ENCODE measurements at places on chromosomes 13 and 19.
A peak's percentile ranks its signal among the peaks of the same experiment; 100 is the strongest.

GRCh38 chr13:64725492-64725891 is 2504.6 kb downstream of the PCDH9 start:
- no peak for DNase-seq

GRCh38 chr19:32173836-32174235 is 171.6 kb upstream of the ZNF507 start:
- no peak for DNase-seq

DNA sequence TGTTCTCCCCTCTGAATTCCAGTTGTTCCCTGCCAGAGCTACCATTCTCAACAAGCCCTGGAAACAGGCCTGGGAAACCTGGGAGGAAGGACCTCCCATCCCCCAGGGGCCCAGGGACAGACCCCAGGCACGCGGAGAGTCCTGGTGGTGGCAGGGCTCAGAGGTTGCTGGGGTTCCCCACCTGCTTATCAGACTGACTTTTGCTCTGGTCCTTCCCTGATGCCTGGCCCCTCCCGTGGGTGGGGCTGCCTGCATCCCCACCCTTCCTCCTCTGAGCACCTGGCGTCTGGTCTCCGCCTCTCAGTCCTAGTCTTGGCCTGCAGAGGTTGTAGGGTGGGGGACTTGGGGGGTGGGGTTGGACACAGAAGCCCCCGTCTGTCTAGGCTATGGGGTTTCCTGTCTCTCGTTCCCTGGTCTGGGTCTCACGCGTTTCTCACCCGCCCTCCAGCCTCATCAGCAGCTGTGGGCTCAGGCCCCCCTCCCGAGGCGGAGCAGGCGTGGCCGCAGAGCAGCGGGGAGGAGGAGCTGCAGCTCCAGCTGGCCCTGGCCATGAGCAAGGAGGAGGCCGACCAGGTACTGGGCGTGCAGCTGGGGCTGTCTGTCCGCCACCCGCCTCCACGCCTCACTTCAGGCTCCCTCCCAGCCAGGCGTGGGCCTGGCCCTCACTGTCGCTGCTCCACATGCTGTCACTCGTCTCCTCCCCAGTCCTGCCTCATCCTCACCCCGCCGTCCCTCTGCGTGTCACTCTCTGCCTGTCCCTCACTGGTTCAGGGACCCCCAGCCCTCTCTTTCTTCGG is 13.6 kb downstream of the EPN1 start:
- no peak for DNase-seq

- DNase-seq: peak; percentile 47
Observed at GRCh38 chr13:91398413-91399188, at the start of gene GPC5. Gene GPC5 (plus strand): TSS chr13:91398621.

DNA sequence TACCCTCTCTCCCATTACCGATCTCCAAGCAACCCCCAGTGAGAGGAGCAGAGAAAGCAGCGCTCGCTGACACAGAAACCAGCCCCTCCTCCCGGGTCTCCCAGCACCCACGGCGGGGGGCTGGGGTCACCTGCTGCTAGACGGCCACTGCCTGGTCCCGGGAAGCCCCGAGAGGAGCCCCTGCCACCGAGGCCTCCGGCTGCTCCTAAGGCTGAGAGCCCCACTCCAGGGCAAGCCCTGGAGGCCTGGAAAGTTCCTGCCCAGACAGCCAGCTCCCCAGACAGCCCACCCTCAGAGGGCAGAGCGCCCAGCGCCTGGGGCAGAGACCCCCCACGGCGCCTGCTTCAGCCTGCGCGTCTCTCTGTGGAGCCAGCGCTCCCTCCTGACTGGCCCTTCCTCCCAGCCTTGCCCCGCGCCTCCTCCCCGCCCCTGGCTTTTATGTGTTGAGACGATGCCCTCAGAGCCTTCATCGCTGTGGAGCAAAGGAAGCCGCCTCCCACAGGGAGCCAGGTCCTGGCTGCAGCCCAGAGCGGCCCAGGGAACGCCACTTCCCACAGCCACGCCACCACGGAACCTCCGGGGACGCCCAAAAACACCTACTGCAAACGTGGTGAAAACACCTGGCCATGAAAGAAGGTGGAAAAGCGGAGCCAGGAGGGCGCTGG is 51.1 kb downstream of the MLLT1 start:
- DNase-seq: no peak

DNA sequence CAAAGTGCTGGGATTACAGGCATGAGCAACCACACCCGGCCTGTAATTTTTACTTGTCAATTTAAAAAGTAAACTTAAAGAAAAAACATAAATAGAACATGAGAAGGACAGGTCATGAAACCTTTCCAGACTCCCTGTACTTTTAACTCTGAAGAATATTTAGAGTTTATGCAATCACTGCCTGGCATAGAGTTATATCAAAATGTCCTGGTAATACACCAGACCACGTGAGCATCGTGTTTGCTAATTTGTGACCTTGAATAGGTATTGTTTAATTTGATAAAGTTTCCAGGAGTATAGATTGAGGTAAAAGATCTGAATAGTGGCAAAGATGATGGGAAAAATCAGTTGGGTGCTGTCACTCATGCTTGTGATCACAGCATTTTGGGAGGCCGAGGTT is 81.2 kb upstream of the RNF113B start:
- no peak for DNase-seq

DNA sequence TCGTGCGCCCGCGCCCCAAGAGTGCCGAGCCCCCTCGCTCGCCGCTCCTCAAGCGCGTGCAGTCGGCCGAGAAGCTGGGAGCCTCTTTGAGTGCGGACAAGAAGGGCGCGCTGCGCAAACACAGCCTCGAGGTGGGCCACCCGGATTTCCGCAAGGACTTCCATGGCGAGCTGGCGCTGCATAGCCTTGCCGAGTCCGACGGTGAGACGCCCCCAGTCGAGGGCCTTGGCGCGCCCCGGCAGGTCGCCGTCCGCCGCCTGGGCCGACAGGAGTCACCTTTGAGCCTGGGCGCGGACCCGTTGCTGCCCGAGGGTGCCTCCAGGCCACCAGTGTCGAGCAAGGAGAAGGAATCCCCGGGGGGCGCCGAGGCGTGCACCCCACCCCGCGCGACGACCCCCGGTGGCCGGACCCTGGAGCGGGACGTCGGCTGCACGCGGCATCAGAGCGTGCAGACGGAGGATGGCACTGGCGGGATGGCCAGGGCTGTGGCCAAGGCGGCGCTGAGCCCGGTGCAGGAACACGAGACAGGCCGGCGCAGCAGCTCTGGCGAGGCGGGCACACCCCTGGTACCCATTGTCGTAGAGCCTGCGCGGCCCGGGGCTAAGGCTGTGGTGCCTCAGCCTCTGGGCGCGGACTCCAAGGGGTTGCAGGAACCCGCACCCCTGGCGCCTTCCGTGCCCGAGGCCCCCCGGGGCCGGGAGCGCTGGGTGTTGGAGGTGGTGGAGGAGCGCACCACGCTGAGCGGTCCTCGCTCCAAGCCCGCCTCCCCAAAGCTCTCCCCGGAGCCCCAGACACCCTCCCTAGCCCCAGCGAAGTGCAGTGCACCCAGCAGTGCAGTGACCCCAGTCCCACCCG is 7.1 kb downstream of the DNASE2 start:
- no peak for DNase-seq

GRCh38 chr19:54319049-54319448 is 6.1 kb upstream of the LILRA5 start:
- DNase-seq: no peak

GRCh38 chr13:94816256-94816655 is 103.9 kb upstream of the SOX21 start:
- DNase-seq: no peak

DNA sequence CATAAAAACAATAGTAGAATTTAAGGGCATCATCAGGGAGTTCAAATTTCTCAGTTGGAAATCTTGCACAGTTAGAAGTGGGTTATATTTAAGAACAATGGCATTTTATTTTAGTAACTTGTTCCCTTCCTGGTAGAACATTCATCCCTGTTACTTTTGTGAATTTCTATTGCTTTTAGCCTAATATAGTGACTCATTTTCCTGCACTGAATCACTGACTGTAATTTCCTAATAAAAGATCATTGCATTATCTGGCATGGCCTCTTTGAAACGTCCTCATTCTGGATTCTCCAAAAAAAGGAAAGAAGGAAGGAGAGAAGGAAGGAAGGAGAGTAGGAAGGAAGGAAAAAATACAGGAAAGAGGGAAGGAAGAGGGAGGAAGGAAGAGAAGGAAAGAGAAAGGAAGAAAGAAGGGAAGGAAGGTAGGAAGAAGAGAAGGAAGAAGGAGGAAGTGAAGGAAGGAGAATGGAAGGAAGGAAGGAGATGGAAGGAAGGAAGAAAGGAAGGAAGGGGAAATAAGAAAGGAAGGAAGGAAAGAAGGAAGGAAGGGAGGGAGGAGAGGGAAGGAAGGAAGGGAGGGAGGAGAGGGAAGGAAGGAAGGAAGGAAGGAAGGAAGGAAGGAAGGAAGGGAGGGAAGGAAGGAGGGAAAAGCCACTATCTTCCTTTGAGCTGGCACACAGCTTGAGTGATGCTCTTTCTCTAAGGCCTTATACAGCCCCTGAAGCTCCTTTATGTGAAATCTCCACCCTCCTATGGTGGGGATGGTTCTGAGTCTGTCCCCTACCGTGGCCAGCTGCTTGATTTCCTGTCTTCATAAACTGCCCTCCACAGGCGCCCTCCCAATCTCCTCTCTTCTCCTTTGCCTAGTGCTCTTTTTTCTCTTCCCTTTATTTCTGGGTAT is 29.8 kb upstream of the TM9SF2 start:
- no peak for DNase-seq

- no peak for DNase-seq
Observed at GRCh38 chr13:111886217-111886945, 180.6 kb upstream of the SOX1 start.

DNA sequence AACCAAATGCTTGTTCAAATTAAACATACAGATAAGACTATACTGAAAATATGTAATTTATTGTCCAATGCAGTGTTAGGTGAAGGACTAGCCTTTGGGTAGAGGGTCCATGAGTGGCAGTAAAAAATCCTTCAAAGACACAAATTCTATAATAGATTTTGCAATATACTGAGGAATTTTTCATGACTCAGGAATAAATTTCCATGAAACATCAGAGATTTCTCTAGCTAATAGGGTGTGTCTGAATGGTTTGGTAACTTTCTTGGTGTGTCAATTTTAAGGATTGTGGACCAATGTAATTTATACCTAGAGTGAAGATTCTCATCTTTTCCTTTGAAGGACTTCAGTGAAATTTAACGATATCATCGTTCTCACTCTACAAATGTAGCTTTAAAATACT is 546.7 kb downstream of the SLITRK5 start:
- no peak for DNase-seq

- DNase-seq: no peak
Observed at GRCh38 chr13:96511587-96511986, 421.7 kb downstream of the HS6ST3 start.

- DNase-seq: no peak
Observed at GRCh38 chr19:54888239-54888638, 14.2 kb downstream of the FCAR start.

GRCh38 chr19:15730538-15730937 is 2.7 kb downstream of the OR10H2 start:
- no peak for DNase-seq

DNA sequence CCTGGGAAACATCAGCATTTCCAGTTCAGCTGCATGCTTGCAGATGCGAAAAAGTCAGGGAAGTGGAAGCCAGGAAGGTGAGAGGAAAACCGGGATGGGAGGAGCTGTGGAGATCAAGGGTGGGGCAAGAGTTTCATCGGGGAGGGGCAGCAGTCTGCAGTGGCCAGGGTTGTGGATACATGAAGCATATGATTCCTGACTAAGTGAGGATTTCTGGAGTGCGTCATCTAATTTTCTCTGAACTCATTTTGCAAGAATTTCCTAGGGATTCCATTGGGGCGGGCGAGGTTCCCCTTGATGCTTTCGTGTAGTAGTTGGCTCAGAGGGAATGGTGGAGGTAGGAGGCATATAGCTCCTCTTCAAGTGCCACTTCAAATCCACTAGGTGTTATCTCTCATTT is 344.1 kb upstream of the TMTC4 start:
- DNase-seq: no peak

- no peak for DNase-seq
Observed at GRCh38 chr19:48921721-48922500, 11.6 kb upstream of the DHDH start.

GRCh38 chr19:3700242-3701032 is at the start of gene PIP5K1C:
Gene PIP5K1C (minus strand): TSS chr19:3700468. CDS start chr19:3700390, 78 bp downstream.
- peak; percentile 75 for DNase-seq

- no peak for DNase-seq
Observed at GRCh38 chr13:90792335-90792734, 555.2 kb upstream of the MIR17HG start.

DNA sequence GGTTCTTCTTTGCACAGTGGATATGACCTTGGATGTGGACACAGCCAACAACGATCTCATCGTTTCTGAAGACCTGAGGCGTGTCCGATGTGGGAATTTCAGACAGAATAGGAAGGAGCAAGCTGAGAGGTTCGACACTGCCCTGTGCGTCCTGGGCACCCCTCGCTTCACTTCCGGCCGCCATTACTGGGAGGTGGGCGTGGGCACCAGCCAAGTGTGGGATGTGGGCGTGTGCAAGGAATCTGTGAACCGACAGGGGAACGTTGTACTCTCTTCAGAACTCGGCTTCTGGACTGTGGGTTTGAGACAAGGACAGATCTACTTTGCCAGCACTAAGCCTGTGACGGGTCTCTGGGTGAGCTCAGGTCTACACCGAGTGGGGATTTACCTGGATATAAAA is 9.4 kb downstream of the RFPL4AL1 start:
- no peak for DNase-seq

DNA sequence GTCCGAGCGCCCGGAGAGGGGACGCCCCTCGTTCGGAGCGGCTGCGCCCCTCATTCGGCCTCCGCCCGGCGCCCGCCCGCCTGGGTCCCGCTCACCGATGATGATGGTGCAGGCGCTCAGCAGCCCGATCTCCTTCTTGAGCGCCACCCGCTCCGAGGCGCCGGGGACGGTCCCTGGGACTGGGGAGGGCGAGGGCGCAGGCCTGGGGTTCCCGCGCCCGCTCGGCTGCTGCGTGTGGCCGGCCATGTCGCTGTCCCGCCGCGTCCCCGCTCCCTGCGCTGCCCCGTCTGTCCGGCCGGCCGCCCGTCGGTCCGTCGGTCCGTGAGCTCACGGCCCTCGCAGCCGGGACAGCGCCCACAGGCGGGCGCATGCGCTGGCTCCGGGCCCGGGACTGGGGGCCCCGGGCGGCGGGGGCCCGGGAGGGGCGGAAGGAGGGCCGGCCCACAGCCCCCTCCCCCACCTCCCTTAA is at the start of gene SLC7A10:
Gene SLC7A10, minus strand, starts transcription at position 393 of the 469 bp plus-strand sequence. Its CDS starts 147 bp downstream, at position 246.
- no peak for DNase-seq

DNA sequence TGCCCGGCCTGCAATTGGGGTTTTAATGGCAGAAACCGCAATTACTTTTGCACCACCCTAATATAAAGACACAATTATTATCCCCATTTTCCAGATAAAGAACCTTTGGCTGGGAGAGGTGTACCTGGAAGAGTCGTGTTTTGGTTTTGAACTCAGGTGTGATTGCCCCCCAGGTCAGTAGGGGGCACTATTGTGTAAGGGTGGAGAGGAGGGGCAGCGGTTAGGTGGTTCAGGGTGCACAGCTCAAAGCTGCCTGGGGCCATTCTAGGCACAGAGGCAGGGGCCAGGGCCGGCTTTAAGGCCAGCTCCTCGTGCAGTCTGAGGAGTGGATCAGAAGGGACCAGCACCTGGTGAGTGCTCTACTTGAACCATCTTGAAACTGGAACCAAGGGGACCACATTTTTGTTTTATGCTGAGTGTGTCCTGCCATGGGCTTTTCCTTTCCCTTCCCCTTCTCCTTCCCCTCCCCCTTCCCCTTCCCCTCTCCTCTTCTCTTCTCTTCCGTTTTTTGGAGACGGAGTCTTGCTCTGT is 5.8 kb upstream of the FCGRT start:
- no peak for DNase-seq

- DNase-seq: no peak
Observed at GRCh38 chr13:111383591-111384440, 63.4 kb downstream of the TEX29 start.
